ENCODE measurements at places on chromosomes 1 and 21. TPM values are rescaled to one million over a fixed set of nuclear protein-coding genes. Genes with fewer than 3 reads are reported as not detected.

Gene SEC16B
- 3.2 TPM for total RNA-seq

Gene RAD54L
- 11.7 TPM for total RNA-seq

GRCh38 chr21:28791595-28792282, 200.9 kb downstream of the LTN1 start:
- H3K4me3 ChIP-seq = no peak overlapping the region
- no peaks in the 10 kb centered on the region for H3K27me3 ChIP-seq

Gene ADGRB2
- total RNA-seq = 21.5 TPM

DNA sequence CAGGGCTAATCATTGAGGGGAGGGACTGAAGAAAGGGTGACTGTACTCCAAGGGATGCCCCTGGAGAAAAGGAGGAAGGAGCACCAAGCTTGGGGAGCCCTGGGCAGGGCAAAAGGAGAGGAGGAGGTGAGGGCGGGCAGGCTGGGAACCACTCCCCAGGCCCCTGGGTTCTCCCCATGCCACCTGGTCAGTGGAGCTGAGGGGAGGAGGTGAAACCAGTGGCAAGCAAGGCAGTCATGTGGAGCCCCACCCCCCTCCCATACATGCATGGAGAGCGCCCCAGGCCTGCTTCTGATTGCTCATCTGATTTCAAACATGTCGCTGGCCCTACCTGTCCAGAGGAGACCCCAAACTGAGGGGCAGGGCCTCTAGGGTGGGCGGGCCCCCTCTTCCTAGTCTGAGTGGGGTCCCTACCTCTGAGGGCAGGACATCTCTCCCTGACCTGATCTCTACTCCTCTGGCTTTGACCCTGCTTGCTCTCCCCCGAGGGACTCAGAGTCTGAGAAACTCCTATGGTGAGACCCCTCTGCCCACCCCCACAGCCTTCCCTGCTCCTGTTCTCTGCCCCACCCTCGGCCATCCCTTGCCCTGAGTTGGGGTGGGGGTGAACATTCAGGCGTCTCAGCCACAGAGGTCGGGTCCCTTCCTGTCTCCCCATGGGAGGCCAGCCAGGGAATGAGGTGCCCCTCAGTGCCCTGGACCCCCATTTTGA, 18.6 kb downstream of the INSRR start:
- no peak overlapping the region for H3K4me3 ChIP-seq
- peaks cover 13% of the 10 kb centered on the region for H3K4me1 ChIP-seq
- no peak overlapping the region for H3K27ac ChIP-seq
- H3K27me3 ChIP-seq = peaks cover 89% of the 10 kb centered on the region

Gene CYP4A11
- total RNA-seq = not detected

DNA sequence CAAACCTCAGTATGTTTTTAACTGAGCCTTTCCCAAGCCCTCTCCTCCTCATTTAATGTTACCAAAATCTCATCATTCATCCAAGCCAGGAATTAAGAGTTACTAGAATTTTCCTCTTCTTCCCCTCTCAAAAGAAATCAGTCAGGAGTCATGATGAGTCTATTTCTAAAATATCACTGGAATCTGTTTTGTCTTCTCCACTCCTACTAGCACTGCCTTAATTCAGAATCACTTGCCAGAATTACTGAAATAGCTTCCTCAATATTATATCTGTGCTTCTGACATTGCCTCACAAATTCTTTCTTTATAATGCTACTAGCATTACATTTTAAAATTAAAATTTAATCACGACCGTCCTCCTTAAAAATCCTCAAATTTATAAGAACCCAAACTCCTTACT, 106.1 kb downstream of the PTGER3 start:
- H3K27ac ChIP-seq = no peak overlapping the region
- H3K36me3 ChIP-seq = no peaks in the 10 kb centered on the region
- H3K27me3 ChIP-seq = no peaks in the 10 kb centered on the region
- DNase-seq = no peak
- no peak overlapping the region for H3K4me3 ChIP-seq

GRCh38 chr1:16176653-16177052, 20.8 kb upstream of the EPHA2 start:
- H3K4me3 ChIP-seq = no peak overlapping the region
- H3K4me1 ChIP-seq = peaks cover 52% of the 10 kb centered on the region
- no peaks in the 10 kb centered on the region for H3K27me3 ChIP-seq
- no peak for DNase-seq
- no peaks in the 10 kb centered on the region for H3K36me3 ChIP-seq

DNA sequence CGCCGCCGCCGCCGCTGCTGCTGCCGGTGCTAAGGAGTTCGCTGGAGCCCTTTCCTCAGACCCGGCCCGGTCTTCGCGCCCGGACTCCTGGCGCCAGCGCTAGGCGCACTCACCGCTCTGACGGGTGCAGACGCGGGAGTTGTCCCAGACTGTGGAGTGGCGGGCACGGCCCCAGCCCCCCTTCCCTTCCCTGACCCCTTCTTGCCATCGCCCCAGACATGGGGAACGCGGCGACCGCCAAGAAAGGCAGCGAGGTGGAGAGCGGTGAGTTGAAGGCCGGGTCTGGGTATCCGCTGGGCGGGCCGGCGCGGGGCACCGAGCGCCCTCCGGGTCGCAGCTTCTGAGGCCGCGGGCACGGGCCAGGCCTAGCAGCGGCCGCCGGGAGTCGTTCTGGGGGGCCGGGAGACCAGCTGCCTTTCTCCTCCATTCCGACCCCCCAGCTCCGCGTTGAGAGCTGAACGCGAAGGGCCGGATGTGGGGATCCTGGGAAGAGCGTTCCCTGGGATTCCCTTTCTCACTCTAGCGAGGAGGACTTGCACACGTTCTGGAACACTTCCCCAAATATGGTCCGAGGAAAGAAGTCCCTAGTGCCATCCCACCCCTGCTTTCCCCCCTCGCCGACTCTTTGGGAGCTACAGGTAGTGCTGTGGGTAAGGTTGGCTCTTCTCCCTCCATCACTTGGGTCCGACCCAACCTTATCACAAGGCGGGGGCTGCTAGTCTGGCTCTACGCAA, 65.8 kb upstream of the PRKACB start:
- H3K27me3 ChIP-seq = no peaks in the 10 kb centered on the region
- peaks cover 25% of the 10 kb centered on the region for H3K4me1 ChIP-seq
- DNase-seq = no peak
- H3K27ac ChIP-seq = peak overlapping the region; percentile 95
- H3K36me3 ChIP-seq = peaks cover 1% of the 10 kb centered on the region
- H3K4me3 ChIP-seq = peak overlapping the region; percentile 89
